ENCODE measurements at places on chromosomes 1 and 21.

DNA sequence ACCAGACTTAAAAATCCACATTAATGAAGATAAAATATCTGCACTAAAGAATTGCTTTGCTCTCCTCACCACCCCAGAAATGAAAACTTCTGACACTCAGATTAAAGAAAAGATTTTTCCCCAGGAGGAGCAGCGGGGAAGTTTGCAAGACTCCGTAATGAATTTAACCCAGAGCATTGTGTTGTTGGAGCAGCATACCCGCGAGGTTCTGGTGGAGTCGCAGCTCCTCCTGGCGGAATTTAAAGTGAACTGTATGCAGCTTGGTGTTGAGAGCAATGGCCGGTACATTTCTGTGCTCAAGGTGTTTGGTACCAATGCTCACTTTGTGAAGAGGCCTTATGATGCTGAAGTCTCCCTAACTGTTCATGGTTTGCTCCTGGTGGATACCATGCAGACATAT, 46.4 kb downstream of the VPS13D start:
- no peak for DNase-seq

- no peak for DNase-seq
Observed at GRCh38 chr1:13759072-13759471, 59.1 kb downstream of the PRDM2 start.

DNA sequence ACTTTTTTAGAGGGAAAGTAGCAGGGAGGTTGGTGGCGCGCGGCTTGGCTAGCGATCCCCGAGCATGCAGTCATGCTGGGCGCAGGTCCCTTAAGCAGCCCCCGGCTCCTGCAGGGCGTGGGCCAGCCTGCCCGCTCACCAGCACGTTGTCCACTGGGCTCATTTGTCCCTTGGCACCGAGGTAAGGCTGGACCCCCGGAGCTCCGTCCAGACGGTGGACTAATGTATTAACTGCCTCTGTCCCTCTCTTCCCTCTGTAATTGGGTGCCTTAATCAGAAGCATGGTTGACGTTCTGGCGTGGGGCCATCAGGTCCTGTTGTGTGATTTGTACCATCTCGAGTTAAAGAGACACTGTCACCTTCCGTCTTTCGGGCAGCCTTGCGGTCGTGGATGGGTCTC, 17.7 kb downstream of the TMEM201 start:
- no peak for DNase-seq

GRCh38 chr1:23097316-23097715, 71.3 kb downstream of the LUZP1 start:
- DNase-seq = no peak

DNA sequence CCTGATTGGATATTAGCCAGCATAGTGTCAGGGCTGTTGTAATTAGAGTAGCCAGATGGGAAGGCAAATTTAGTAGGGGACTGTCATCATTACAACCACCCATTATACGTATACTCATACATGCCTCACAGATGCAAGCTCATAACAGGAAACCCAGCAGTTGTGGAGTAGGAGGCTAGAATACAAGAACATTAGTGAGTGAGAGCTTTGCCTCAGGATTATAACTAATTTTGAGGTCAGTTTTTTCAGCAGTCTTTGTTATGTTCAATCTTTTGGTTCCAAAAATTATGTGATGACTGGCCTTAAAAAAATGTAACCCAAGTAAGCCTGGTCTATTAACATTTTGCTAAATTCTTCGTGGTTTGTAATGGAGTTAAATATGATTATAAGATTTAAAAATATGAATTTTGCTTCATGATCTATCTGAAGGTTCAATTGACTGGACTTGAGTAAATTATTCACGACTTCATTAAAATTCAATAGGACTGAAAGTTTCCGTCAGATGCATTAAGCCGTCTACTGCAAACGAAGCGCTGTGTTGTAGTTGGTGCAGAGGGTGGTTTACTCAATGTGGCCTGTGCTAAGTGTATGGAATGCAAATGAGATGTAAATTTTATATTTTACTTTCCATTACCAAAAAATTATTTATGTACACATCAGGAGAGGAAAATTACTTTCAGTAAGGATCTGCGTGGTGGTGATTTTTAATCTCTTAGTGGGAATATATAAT, 48.8 kb downstream of the KCNK1 start:
- no peak for DNase-seq

DNA sequence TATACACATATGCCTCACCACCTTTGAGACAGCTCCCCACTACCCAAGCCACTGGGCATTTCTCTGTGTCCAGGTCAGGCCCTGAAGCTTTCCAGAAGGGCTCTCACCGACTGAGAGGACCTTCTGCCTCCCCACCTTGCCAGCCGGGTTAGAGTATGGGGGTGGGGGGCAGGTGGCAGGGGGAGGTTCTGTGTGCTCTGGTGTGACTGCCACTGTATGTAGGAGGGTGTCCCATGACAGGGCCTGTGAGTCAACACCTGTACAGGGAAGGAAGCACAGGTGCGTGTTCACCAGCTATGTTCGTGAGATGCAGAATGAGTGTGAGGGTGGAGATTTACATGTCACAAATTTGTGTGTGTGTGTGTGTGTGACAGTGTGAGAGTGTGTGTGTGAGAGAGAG, 7.0 kb downstream of the AHDC1 start:
- no peak for DNase-seq

DNA sequence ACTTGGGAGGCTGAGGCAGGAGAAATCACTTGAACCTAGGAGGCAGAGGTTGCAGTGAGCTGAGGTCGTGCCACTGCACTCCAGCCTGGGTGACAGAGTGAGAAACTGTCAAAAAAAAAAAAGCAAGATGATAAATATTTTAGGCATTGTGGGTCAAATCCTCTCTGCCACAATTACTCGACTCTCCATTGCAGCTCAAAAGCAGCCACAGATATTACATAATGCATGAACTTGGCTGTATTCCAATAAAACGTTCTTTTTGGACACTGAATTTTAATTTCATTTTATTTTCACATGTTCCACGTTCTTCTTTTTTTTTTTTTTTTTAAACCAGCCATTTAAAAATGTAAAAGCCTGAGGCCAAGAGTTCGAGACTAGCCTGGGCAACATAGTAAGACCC, 69.4 kb downstream of the TCP10L start:
- no peak for DNase-seq

DNA sequence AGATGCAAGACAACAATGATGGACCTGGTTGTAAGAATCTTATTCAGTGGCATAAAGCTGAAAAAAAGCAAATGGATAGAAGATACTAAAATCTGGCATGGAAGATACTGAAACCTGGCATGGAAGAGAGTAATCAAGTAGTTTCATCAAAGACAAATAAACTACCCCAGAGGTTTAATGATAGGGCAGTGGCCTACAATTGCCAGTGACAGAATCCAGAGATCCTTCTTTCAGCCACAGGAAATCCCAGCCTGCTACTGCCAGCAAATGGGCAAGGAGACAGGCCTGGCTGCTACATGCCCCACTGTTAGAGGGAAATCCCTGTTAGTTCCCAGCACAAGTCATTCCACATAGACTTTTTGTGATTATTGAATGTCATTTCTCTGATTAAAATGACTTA, 409.4 kb downstream of the VAV3 start:
- DNase-seq = no peak

GRCh38 chr1:160376525-160377131, 9.8 kb downstream of the NHLH1 start:
- no peak for DNase-seq

GRCh38 chr1:2290595-2291510, 62.7 kb downstream of the SKI start:
- no peak for DNase-seq
